ENCODE measurements at places on chromosomes 6 and 20. TPM values are rescaled to one million over a fixed set of nuclear protein-coding genes. Genes with fewer than 3 reads are reported as not detected.

The GLP1R gene
- 0.89 TPM for total RNA-seq

The TMEM244 gene
- not detected for total RNA-seq

The TNFRSF21 gene
- 16.4 TPM for total RNA-seq

The DOK5 gene
- 4.1 TPM for total RNA-seq

The MAS1 gene
- total RNA-seq, result not detected

The OR2H2 gene
- total RNA-seq, result not detected

The LY6G6D gene
- total RNA-seq, result not detected

The CD83 gene
- total RNA-seq, result 7.1 TPM

The SLC22A7 gene
- total RNA-seq, result 0.37 TPM

The LGSN gene
- not detected for total RNA-seq

The C2 gene
- total RNA-seq, result 1.2 TPM

The HLA-DMA gene
- 1.7 TPM for total RNA-seq

The SLC25A27 gene
- total RNA-seq, result 8.4 TPM

The NR2E1 gene
- not detected for total RNA-seq

The CCDC170 gene
- 0.25 TPM for total RNA-seq

The TFAP2D gene
- not detected for total RNA-seq

The BEND3 gene
- 24.9 TPM for total RNA-seq

The MTRF1L gene
- 22.5 TPM for total RNA-seq

The RNF182 gene
- total RNA-seq, result 3.0 TPM

The FNDC1 gene
- 0.09 TPM for total RNA-seq

The RAMACL gene
- total RNA-seq, result 0.98 TPM

The CASS4 gene
- total RNA-seq, result 0.14 TPM

The LY86 gene
- total RNA-seq, result not detected

The UBD gene
- total RNA-seq, result not detected

The TRAPPC3L gene
- not detected for total RNA-seq

The E2F3 gene
- 43.8 TPM for total RNA-seq

The TRIM15 gene
- total RNA-seq, result not detected

The NOX3 gene
- total RNA-seq, result not detected

The IYD gene
- not detected for total RNA-seq

The PLA2G7 gene
- 0.26 TPM for total RNA-seq

The MAPK13 gene
- total RNA-seq, result 2.0 TPM

The CLPSL2 gene
- not detected for total RNA-seq

The RAET1L gene
- total RNA-seq, result not detected

The COL19A1 gene
- not detected for total RNA-seq

The SLC35F1 gene
- 41.4 TPM for total RNA-seq

The PBOV1 gene
- not detected for total RNA-seq

The SNAI1 gene
- 12.9 TPM for total RNA-seq

The WFDC2 gene
- total RNA-seq, result 7.4 TPM

The OR2H1 gene
- not detected for total RNA-seq

The RBM39 gene
- total RNA-seq, result 357 TPM

The VNN1 gene
- not detected for total RNA-seq

The GSTA2 gene
- total RNA-seq, result not detected

The PGC gene
- total RNA-seq, result not detected

The OTOR gene
- not detected for total RNA-seq

The NT5E gene
- 0.28 TPM for total RNA-seq

The APOM gene
- total RNA-seq, result 3.8 TPM

The SIRPA gene
- 10.7 TPM for total RNA-seq

The IL20RA gene
- not detected for total RNA-seq

The UBE2C gene
- total RNA-seq, result 202 TPM

The NKX2-4 gene
- not detected for total RNA-seq

The GMNN gene
- 112 TPM for total RNA-seq

The NRSN1 gene
- 0.54 TPM for total RNA-seq

The COL11A2 gene
- total RNA-seq, result 4.2 TPM
